ENCODE measurements at places on chromosomes 3 and 15.

DNA sequence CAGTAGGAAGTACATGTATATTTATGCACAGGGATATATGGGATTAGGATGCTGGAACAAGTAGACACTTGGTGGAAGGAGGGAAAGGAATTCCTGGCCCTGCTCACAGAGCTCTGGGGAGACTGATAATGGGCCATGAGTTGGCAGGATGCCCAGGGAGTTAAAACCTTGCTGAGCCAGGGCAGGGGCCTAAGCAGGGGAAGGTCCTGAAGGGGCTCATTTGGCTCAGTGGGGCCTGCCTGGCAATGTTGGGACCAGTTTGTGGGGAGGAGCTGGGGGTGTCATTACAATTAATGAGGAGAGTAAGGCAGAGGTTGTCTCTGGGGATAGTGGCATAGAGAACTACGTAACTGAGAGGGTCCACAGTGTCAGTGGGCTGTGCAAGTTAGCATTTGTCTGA is 124.2 kb upstream of the ADPGK start:
- no peak for DNase-seq

DNA sequence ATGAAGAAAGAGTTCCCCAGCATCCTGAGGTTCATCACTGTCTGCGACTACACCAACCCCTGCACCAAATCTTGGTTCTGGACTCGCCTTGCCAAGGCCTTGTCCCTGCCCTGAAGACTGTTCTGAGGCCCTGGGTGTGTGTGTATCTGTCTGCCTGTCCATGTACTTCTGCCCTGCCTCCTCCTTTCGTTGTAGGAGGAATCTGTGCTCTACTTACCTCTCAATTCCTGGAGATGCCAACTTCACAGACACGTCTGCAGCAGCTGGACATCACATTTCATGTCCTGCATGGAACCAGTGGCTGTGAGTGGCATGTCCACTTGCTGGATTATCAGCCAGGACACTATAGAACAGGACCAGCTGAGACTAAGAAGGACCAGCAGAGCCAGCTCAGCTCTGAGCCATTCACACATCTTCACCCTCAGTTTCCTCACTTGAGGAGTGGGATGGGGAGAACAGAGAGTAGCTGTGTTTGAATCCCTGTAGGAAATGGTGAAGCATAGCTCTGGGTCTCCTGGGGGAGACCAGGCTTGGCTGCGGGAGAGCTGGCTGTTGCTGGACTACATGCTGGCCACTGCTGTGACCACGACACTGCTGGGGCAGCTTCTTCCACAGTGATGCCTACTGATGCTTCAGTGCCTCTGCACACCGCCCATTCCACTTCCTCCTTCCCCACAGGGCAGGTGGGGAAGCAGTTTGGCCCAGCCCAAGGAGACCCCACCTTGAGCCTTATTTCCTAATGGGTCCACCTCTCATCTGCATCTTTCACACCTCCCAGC is 2.9 kb downstream of the MYD88 start:
- DNase-seq: no peak

- no peak for DNase-seq
Observed at GRCh38 chr3:48426944-48427629, 2.8 kb downstream of the PLXNB1 start.

- no peak for DNase-seq
Observed at GRCh38 chr3:194536871-194537637, 50.3 kb upstream of the ATP13A3 start.

- DNase-seq: no peak
Observed at GRCh38 chr3:63940389-63940757, 28.2 kb upstream of the SCAANT1 start.

- no peak for DNase-seq
Observed at GRCh38 chr3:46615050-46615775, 2.9 kb downstream of the FAM240A start.

DNA sequence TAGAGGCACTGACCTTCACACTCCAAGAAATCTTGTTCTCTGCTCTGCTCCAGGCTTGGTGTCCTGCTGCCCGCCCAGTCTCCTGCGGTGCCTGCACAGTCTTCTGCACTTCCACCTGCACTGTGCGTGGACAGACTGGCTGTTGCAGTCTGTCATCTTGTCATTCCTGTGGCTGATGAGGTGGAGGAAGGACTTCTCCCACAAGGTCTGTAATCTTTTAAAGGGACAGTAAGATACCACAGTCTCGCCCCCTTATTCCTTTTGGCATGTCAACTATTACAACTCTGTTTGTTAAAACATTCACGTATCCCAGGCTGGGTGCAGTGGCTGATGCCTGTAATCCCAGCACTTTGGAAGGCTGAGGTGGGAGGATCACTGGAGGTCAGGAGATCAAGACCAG is 54.1 kb upstream of the IGF2BP2 start:
- peak; percentile 24 for DNase-seq

DNA sequence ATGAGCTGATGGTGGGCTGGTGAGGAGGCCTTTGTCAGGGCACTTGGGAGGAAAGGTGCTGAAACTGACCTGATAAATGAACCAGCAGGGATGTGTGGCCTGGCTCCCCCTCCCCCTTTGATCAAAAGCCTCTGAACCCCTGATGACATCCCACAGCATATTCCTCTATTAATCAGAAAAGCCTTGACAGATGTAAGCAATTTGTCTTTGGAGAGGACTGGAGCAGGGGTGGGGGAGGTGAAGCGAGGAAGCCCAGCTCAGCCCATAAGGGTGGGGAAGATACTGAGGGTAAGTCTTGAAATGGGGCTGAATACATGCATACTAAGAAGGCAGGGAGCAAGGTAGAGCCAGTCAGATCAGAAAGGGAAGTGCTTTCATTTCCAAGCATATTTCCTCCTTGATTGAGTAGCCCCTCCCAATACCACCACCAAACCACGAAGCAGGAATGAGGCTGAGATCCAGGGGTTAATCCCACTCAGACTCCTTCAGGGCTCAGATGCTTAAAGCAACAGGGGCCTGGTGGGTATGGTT is 34.7 kb upstream of the MRPS22 start:
- DNase-seq: no peak

DNA sequence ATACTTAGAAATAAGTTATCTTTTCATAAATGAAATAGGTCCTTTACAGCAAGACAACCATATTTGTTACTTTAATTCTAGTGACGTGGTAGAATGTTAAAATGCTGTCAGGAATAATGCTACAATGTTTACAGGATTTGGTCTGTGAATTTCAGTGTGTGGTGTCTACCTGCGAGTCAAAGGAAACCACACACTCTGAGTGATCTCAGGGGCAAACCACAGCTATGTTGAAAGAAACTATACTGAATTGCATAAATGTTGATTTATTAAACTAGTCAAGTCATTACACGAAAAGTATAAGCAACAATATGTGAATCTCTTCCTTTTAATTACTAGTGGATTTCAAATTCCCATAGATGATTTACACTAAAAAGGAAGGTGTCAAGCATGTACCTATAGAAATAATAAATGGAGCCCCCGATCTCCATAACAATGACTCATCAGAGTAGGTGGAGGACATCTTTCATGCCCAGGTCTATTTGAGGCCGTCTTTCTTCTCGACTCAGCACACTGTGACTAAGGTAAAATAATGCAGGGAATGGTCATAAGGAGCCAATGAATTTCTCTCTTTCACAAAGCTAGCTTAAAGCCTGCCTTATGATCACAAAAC is 463.0 kb downstream of the ERC2 start:
- no peak for DNase-seq

- DNase-seq: peak; percentile 26
Observed at GRCh38 chr15:95291898-95292472, 1038.5 kb upstream of the NR2F2 start.

- DNase-seq: no peak
Observed at GRCh38 chr3:106247902-106248684, 379.3 kb upstream of the CBLB start.

- no peak for DNase-seq
Observed at GRCh38 chr3:46673151-46674030, 20.1 kb downstream of the ALS2CL start.

All from HTR-8/SVneo (cell line).